Left ventricle myocardium inferior (tissue), 1 donor: ENCODE measurements at places on chromosomes 6 and 20. TPM values are rescaled to one million over a fixed set of nuclear protein-coding genes. Genes with fewer than 3 reads are reported as not detected.

DNA sequence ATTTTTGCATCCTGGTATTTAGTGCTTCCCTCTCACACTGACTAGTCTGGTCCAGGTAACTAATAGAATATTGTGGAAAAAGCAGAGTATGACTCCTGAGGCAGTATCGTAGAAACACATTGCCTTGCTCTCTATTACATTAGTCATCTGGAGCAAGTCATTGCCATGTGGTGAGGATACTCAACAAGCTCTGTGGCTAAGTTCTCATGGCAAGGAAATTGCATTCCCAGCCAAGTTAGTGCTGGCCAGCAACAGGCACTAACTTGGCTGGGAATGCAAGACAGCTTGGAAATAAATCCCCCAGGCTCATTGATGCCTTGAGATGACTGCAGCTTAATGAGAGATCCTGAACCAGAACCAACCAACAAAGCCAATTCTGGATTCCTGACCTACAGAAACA is 39.7 kb upstream of the HTR1B start:
- no peaks in the 10 kb centered on the region for H3K4me1 ChIP-seq
- H3K27ac ChIP-seq: no peak overlapping the region
- DNase-seq: no peak
- no peaks in the 10 kb centered on the region for H3K27me3 ChIP-seq

- peak overlapping the region; percentile 66 for H3K27ac ChIP-seq
- DNase-seq: no peak
- peaks cover 97% of the 10 kb centered on the region for H3K4me1 ChIP-seq
- H3K36me3 ChIP-seq: no peaks in the 10 kb centered on the region
Observed at GRCh38 chr6:36826520-36827227, 12.6 kb downstream of the CPNE5 start.

DNA sequence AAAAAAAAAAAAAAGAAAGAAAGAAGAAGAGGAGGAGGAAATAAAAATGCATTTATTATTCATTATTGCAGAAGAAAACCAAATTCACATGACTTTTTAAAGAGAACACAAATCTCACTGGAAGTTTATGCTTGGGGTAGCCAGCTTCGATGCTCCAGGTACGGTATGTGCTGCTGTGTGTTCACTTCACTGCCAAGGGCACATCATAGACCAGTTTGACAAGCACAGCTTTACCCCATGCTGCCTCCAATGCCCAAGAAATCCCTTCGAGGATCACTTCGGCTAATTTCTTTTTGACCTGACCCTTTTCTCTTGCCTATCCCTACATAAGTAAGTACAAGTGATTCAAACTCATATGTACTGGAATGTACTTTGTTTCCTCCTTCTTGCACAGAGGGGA is 41.9 kb upstream of the RBM24 start:
- DNase-seq: no peak
- H3K4me1 ChIP-seq: no peaks in the 10 kb centered on the region
- no peaks in the 10 kb centered on the region for H3K36me3 ChIP-seq
- H3K4me3 ChIP-seq: no peak overlapping the region

GRCh38 chr20:48405909-48406308 is 421.9 kb downstream of the PREX1 start:
- peaks cover 11% of the 10 kb centered on the region for H3K4me1 ChIP-seq
- H3K27me3 ChIP-seq: no peaks in the 10 kb centered on the region
- no peak overlapping the region for H3K4me3 ChIP-seq
- no peak for DNase-seq
- H3K36me3 ChIP-seq: no peaks in the 10 kb centered on the region
- H3K27ac ChIP-seq: no peak overlapping the region

DNA sequence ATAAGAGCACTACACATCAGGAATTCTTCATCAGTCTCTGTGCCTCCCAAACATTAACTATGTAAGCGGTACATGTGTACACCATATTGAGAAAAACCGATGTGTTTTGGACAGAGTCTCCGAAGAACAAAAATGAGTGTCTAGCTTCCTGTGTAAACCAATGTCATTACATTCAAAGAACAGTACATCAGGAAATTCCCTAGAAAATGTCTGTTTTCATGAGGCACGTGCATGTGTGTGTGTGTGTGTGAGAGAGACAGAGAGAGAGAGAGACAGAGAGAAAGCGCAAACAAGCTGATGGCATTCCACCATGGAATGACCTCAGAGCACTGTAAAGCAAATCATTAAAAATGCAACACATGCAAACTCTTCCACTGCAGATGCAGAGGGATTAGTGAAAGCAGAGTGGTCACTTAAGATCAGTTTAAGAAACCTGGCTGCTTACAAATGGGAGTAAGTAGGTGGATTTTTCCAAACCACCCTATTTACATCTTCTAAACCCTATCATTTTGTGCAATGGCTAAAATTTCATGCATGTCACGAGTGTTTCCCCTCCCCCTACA is 133.9 kb downstream of the HIVEP2 start:
- DNase-seq: no peak
- H3K4me1 ChIP-seq: peaks cover 21% of the 10 kb centered on the region
- H3K4me3 ChIP-seq: no peak overlapping the region
- H3K27ac ChIP-seq: no peak overlapping the region

Gene BMP6
- 5.2 TPM for total RNA-seq

Gene AVP
- 0.38 TPM for total RNA-seq

Gene OTOR
- not detected for total RNA-seq

DNA sequence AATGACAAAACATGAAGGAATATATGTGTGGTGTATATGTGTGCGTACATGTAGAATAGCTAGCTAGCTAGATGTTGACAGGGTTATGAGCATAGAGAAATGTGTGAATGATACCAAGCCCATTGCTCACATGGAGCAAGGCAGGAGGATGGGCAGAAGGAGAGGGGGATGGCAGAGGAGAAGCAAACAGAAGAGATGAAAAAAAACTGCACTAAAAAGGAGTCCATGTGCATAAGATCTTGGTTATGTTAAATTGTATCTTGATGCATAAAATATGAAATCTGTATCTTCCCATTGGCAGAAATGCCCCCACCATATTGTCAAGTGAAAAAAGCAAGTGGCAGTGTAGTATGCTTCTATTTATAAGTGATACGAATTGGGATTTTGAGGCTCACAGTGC is 125.1 kb downstream of the PRND start:
- H3K27ac ChIP-seq: no peak overlapping the region
- H3K27me3 ChIP-seq: no peaks in the 10 kb centered on the region
- no peaks in the 10 kb centered on the region for H3K36me3 ChIP-seq
- DNase-seq: no peak

DNA sequence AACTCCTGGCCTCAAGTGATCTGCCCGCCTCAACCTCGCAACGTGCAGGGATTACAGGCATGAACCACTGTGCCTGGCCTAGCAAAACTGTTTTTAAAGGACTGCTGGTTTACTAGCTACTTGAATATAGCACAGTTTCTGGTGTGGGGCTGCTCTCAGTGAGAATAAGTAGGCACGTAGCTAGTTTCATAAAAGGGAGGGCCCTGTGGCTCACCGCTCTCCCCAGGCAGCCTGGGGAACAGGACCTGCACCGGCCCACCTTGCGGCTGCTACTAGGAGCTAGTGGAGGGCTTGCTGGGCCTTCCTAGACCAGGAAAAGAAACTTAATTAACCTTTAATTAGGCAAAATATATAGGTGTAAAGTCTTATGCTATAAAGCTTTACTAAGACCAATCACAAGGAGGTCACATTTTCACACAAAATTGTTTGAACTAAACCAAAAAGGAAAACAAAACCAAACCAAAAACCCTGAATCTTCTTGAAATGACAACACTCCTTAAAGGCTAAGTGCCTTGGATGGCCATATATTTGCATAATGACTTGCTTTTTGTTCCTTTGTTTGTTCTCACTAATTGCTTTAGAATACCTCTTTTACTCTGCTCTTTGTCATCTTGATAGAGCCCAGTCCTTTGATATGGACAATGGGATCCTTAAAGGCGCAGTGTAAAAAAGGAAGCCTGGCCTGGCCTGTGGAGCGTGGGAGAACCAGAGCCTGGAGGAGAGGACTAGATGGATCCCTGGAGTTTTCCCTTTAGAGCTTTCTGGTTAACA is 69.5 kb upstream of the SAMD5 start:
- no peak overlapping the region for H3K27ac ChIP-seq
- H3K27me3 ChIP-seq: peaks cover 20% of the 10 kb centered on the region
- H3K4me1 ChIP-seq: no peaks in the 10 kb centered on the region
- H3K4me3 ChIP-seq: no peak overlapping the region
- H3K36me3 ChIP-seq: no peaks in the 10 kb centered on the region
- DNase-seq: no peak

Gene ABT1
- total RNA-seq: 8.3 TPM

DNA sequence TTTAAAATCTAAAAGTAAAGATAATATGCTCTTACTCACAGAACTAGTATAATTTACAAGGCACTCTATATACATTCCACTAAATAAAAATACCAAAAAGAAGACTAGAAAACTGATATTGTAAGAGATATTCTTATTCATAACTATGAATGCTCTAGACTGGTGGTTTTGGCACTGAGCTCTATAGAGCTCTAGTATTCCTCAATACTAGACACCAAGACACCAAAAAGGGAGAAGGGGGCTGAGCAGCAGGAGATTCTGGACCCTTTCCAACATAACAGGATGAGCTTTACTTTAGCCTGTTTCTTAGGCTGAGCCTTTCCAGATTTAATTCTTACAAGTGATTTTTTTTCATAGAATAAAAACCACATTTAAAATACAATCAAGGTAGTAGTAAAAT is 173.6 kb downstream of the COL21A1 start:
- peaks cover 4% of the 10 kb centered on the region for H3K36me3 ChIP-seq

GRCh38 chr6:72746276-72746675 is 124.4 kb downstream of the KCNQ5 start:
- no peaks in the 10 kb centered on the region for H3K27me3 ChIP-seq
- H3K36me3 ChIP-seq: no peaks in the 10 kb centered on the region
- H3K27ac ChIP-seq: no peak overlapping the region
- no peaks in the 10 kb centered on the region for H3K4me1 ChIP-seq
- no peak for DNase-seq
- no peak overlapping the region for H3K4me3 ChIP-seq

Gene EYA4
- 15.4 TPM for total RNA-seq

Gene PBOV1
- total RNA-seq: not detected

- peaks cover 6% of the 10 kb centered on the region for H3K36me3 ChIP-seq
- no peak for DNase-seq
- H3K4me3 ChIP-seq: no peak overlapping the region
Observed at GRCh38 chr6:136114661-136115060, 135.4 kb downstream of the MTFR2 start.

Gene ADA
- total RNA-seq: 6.7 TPM

DNA sequence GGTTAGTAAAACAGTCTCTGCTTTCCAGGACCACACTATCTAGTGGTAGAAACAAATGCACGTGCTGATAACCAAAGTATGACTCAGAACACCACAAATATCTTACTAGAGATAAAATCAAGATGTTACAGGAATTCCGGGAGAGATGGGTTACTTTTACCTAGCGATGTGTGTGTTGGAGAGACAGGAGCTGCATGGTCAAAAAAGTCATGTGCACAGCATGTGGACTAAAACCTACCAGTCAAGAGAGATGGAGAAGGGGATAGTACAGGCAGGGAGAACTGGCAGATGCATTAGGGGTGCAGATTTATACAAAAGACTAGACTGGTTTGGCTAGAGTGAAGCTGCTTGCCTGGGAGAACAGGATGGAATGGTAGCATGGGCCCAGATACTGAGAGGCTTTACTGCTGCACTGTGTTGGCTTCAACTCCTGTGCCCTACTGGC is 75.3 kb upstream of the MRAP2 start:
- H3K27ac ChIP-seq: no peak overlapping the region
- peaks cover 75% of the 10 kb centered on the region for H3K36me3 ChIP-seq
- no peak overlapping the region for H3K4me3 ChIP-seq
- no peaks in the 10 kb centered on the region for H3K4me1 ChIP-seq

- no peaks in the 10 kb centered on the region for H3K36me3 ChIP-seq
- H3K27me3 ChIP-seq: no peaks in the 10 kb centered on the region
- no peak for DNase-seq
- peak overlapping the region; percentile 15 for H3K4me3 ChIP-seq
- peak overlapping the region; percentile 47 for H3K27ac ChIP-seq
Observed at GRCh38 chr20:10511170-10511508, 76.0 kb downstream of the SLX4IP start.

DNA sequence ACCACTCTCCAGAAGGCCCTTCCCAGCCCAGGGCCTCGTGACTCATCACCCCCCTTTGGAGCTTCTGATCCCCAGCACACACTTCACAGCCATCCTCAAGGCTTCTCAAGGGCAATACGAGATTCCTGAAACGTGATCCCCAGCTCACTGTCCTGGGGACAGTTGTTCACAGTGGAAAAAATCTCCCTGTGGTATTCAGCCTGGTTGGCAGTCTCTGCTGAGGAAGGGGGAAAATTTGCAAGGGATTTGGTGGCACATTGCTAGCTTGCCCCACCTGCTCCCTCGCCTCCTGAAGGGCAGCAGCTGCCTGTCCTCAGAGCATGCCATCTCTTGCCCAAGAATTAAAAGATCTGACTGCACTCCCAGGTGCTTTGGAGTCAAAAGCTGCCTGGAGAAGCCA is 20.7 kb upstream of the PKHD1 start:
- no peaks in the 10 kb centered on the region for H3K36me3 ChIP-seq
- no peak for DNase-seq
- no peak overlapping the region for H3K4me3 ChIP-seq
- H3K27ac ChIP-seq: no peak overlapping the region
- H3K4me1 ChIP-seq: no peaks in the 10 kb centered on the region

DNA sequence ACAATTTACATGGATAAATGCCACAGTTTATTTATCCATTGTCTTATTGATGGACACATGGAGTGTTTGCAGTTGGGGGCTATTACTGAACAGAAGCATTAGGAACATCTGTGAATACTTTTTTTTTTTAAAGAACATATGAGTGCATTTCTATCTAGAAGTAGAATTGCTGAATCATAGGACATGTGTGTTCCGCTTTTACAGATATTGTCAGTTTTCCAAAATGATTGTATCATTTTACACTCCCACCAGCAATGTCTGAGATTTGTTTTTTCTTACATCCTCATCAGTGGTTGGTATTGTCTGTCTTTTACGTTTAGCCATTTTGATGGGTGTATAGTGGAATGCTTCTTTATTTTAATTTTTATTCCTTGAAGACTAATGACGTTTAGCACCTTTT is 42.0 kb upstream of the ASIP start:
- no peak overlapping the region for H3K27ac ChIP-seq
- H3K4me1 ChIP-seq: no peaks in the 10 kb centered on the region
- DNase-seq: no peak
- H3K36me3 ChIP-seq: no peaks in the 10 kb centered on the region

Gene RSPH9
- total RNA-seq: 0.08 TPM

Gene CYP21A2
- total RNA-seq: 0.41 TPM

Gene LTB
- total RNA-seq: 0.25 TPM
